Astrocyte of the spinal cord (primary cell): ENCODE measurements at places on chromosomes 12 and 14.

- no peak for DNase-seq
Observed at GRCh38 chr12:107326237-107326636, 232.9 kb upstream of the CRY1 start.

GRCh38 chr12:55024575-55024974, 4.8 kb downstream of the NEUROD4 start:
- DNase-seq: no peak

- no peak for DNase-seq
Observed at GRCh38 chr12:30846776-30847175, 79.8 kb upstream of the TSPAN11 start.

DNA sequence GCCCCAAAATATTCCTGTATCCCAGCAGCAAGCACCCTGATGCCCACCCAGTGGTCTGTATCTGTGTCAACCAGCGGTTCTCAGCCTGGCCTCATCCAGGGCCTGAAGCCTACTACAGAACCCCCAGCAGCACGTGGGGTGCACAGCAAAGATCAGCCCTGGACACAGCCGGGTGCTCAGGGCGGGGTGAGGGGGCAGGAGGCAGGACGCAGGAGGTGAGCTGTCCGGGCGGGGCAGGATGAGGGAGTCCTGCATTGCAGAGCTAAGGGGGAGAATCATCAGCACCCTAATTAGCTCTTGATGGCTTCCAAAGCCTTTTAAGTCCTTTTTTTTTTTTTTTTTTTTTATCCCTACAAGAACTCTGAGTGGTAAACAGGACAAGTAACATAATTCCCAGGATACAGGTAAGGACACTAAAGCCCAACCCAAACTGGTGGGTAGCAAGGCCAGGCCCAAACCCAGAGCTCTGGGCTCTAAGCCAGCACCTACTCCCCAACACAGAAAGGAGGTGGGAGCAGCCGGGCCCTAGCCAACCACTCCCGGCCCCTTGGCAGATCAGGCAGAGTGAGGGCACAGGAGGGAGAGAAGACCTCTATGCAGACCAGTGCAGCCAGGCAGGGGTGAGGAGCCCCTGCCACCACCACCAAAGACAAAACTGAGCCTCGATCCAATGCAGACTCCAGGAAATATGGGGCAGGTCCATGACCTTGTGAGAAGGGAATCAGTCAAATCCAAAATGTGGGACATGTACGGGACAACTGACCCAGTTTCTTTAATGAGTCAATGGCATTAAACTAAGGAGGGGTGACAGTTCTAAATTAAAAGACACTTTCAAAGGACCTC, 32.3 kb upstream of the EIF5 start:
- DNase-seq: no peak

DNA sequence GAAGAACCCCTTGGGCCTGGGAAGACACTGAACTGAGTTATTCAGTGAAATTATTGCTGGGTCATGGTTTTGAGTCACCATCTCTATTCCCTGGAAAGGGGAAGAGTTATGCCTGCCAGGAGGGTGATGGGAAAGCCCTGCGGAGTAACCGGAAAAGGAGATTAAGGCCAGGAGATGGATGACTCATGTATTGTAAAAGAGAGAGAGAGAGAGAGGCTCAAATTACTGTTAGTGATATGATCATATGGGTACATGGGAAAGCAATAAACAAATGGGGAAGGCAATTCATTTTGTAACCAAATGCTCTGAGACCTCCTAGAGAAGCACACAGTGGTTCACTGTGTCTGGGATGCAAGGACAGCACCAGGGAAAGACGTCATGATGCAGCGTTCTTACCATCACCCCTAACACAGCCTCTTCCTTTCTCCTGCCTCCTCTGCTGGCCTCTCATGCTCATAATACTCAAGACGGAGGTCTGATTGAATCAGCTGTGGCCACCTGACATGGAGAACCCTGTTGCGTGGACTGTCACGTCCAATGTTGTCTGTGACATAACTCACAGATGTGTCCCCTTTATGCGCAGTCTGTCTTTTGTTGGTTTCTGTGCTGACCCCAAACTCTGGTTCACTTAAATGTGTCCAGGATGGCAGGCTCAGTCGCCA, 243.7 kb downstream of the TMEM132D start:
- DNase-seq: peak; percentile 91

GRCh38 chr12:25377469-25378177, 126.9 kb upstream of the KRAS start:
- peak; percentile 40 for DNase-seq

DNA sequence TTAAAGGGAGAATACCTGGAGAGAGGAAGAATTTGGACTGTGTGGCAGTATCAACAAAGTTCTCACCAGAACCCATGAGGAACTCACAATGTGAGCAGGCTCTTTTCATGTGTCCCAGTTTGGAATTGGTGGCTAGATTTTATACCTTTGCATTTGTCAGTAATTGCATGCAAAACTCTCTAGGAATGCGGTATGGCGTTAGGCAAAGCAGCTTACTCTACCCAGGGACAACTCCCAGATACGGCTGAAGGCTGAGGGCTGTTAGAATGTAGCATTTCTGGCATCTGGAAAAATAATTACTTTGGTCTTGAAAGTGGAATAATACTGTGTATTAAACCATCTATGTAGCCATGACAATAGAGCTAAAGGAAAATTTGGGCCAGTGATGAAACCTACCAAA, 635.5 kb downstream of the SLC16A7 start:
- no peak for DNase-seq

GRCh38 chr14:103227094-103227768, 104.0 kb downstream of the TNFAIP2 start:
- no peak for DNase-seq

DNA sequence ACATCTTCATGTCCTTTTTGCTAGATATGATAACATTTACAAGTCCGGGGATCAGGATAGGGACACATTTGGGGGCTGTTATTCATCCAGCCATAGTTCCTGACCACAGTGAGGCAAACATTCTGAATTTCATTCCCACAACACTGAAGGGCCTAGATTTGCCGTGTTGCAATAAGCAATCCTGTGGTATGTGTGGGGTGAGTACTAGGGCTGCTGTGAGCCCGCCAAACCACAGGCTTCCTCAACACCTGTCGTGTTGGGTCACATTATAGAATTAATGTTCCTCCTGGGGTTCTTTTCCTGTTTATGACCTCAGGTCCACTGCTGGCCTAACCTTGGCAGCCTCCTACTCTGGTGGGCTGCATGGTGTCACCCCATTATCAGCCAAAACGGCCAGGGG, 119.2 kb downstream of the TBC1D30 start:
- DNase-seq: peak; percentile 73

- DNase-seq: peak; percentile 41
Observed at GRCh38 chr14:51444353-51445000, 204.4 kb downstream of the TMX1 start.

DNA sequence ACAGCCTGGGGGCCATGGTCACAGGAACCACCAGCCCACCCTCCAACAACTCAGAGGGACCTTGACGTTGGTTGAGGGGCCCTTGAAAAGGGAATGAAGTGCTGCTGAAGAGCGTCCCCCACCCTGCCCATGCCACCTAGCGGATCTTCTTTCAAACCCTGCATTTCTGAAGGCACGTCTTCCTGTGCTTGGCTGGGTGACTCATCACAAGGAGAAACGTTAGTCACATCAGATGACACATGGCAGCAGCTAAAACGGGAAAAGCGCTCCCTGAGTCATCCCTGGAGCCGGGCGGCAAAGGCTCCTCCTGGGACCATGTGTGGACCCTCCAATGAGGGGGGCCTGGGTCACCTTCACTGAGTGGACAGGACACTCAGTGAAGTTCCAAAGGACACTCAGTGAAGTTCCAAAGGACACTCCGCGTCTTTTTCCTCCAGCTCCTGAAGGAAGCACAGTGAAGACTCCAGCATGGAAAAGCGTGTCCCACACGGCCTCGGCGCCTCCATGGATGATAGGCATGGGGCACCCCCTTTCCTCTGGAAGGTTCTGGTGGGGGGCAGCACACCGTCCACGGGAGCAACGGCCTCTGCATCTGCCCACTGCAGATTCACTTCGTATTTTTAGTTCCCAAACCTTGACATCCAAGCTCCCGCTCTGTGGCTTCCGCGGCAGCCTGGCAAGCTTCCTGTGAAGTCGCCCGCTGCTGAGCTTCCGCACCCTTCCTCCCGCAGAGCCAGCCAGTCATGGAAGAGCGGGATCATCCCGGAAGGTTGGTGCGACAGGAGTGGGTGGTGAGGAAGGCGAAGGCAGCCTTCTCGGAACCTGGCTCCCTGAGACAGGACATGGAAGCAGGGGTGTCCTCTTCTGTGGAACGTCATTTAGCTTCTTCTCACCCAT, 383.4 kb downstream of the VRK1 start:
- DNase-seq: peak; percentile 65

- DNase-seq: no peak
Observed at GRCh38 chr14:102560458-102561261, 31.8 kb upstream of the RCOR1 start.

- peak; percentile 71 for DNase-seq
Observed at GRCh38 chr14:24058260-24058950, 6.6 kb downstream of the CARMIL3 start.

- no peak for DNase-seq
Observed at GRCh38 chr12:27967551-27968054, 4.9 kb downstream of the PTHLH start.

- DNase-seq: no peak
Observed at GRCh38 chr14:44370727-44371126, 136.4 kb downstream of the FSCB start.

DNA sequence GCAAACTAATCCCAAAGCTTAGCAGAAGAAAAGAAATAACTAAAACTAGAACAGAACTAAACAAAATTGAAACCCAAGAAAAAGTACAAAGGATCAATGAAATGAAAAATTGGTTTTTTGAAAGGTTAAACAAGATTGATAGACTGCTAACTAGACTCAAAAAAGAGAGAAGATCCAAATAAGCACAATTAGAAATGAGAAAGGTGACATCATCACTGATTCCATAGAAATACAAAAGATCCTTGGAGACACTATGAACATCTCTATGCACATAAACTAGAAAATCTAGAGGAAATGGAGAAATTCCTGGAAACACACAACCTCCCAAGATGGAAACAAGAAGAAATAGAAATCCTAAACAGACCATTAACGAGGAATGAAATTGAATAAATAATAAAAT, 47.1 kb upstream of the SLC38A2 start:
- no peak for DNase-seq

- DNase-seq: no peak
Observed at GRCh38 chr14:21997300-21997699, 323.7 kb upstream of the OR4E1 start.

- peak; percentile 83 for DNase-seq
Observed at GRCh38 chr14:60102389-60102788, 10.7 kb downstream of the PCNX4 start.

- DNase-seq: no peak
Observed at GRCh38 chr12:123289911-123290310, 18.3 kb upstream of the CDK2AP1 start.

GRCh38 chr12:41188841-41189394, 798 bp downstream of the PDZRN4 start:
- DNase-seq: no peak

DNA sequence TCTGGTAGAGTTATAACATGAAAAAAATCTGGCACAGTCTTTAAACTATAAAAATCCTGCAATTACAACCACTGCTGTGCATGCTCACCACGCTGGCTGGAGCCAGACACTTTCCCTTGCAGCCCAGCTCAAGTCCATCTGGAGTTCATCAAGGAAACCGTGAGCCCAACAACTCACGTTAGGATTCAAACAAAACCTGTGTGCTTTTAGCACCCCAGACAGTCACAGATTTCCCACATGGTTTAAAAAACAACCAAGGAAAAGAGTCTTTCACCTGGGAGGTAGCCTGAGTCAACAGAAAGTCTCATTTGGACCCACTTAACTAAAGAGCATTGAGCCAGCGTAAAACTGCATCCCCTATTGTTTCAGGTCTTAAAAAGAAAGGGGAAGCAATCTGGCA, 4.7 kb downstream of the LRIG3 start:
- peak; percentile 78 for DNase-seq

- DNase-seq: peak; percentile 75
Observed at GRCh38 chr12:104886418-104887401, 71.4 kb downstream of the SLC41A2 start.

DNA sequence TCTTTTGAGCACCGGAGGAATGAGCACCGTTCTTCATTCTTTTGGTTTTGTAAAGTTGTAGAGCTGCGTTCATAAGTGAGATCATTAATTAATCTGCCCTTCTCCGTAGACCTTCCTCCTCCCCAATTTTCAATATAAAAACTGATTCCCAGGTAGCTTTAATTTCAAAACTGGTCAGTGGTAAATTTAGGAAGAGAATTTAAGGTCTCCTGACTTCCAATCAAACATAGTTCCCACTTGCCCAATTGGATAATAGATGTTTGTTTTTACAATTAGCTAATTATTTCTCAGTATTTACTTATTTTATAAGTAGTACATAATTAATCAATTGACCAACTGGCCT, 27.2 kb upstream of the YBX3 start:
- DNase-seq: no peak

DNA sequence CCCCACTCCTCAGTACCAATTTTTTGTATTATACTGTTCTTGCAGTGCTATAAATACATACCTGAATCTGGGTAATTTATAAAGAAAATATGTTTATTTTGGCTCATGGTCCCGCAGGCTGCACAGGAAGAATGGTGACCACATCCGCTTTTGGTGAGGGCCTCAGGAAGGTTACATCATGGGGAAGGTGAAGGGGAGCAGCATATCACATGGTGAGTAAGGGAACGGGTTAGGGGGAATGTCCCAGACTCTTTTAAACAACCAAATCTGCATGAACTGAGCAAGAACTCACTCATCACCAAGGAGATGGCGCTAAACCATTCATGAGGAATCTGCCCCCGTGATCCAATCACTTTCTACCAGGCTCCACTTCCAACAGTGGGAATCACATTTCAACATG, 40.0 kb downstream of the OSBPL8 start:
- peak; percentile 63 for DNase-seq

- no peak for DNase-seq
Observed at GRCh38 chr14:89098254-89098653, 273.8 kb downstream of the TTC8 start.

- DNase-seq: peak; percentile 72
Observed at GRCh38 chr12:64098709-64099354, 123.3 kb downstream of the KICS2 start.

GRCh38 chr12:66232263-66232662, 43.2 kb downstream of the IRAK3 start:
- no peak for DNase-seq

DNA sequence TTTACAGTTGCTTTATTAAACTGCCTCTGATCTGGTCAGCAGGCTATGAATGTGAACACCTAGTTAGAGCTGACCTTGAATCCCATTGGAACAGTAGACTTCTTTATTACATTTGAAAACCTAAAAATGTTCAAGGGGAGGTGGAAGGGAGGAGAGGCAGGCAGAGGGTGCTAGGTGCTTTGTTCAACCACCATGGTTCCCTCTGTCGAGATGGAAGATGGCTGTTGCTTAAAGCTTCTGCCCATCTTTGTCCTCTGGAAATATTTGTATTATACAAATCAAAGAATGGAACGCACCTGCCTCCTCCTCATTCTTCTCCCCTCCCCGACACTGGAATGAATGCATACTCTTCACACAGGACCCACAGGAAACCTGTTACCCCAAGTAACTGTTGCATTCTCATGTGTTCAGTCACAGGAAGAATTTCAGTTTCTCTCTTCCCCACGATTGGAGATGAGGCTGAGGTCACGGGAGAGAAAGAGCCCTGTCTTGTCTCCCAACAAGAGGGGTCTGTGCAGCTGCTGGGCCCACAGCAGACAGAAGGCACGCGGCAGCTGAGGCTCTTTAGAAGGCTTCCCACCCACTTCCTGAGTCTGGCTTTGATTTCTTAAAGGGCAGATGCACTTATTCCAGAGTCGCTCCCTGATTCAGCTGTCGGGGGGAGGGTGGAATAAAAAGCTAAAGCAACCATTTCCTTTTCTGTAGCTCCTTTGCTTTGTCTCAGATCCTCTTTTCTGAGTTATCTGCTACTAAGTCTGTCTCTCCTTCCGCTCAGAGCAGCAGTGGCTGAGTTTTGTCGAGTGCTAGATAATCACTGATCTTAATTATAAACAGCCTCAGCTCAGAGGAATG, 217.9 kb upstream of the BTG1 start:
- DNase-seq: peak; percentile 27
